ENCODE measurements at places on chromosomes 7 and 10.

GRCh38 chr10:84848967-84849366 lies 520.6 kb downstream of the CCSER2 start:
- DNase-seq, result no peak

- DNase-seq, result no peak
These were observed 72.6 kb upstream of the NFKB2 start for GRCh38 chr10:102322914-102323313.

- no peak for DNase-seq
These were observed 40.9 kb upstream of the FOXK1 start for GRCh38 chr7:4641091-4641666.

DNA sequence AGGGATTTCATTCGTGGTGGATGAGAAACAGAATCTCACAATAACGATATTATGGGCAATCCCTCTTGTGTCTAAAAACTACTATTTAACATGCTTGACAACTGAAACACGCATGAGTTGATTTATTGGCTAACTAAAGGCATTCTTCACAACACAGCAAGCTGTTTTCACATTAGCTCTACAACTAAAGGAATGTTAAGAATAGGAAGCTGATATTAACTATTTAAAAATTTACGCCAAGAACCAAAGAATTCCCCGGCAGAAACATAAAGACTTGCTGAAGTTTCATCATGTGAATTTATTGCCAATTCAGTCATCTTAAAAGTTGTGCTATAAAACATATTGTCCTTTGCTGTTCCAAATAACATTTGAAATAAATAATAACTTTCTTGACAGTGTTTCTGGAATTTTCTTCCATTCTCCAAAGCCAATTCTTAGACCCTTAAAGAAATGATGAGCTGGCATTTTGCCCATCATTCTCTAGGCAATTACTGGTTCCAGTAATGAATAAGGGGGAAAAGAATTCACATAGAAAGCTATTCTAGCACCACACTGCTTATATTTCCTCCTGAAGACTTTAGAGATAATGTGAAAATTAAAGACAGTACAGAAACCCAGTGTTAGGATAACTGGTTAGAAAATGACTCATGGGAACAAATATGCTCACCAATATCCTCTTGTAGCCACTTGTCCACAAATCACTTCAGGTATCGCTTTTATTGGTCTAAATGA lies 233.1 kb downstream of the PARD3 start:
- no peak for DNase-seq

GRCh38 chr7:73885975-73886798 lies 25.2 kb downstream of the TMEM270 start:
- peak; percentile 21 for DNase-seq

- DNase-seq, result no peak
These were observed 43.4 kb upstream of the SRGN start for GRCh38 chr10:69044546-69044945.

DNA sequence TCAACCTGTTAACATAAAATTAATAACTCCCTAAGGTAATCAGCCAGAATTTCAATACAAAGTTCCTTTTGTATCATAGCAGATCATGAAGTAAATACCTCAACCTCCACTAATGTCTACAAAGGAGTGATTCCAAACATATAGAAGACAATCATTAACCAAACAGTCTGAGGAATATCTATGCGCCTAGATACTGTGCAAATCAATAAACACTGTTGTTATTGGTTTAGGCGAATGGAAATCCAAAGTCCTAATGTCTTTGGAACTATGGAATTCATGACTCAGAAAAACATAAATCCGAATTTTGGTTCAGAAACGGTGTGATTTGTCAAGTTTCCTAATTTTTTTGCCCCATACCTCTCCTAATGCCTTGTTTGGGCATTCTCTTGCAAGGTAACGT lies 469.7 kb downstream of the PARD3 start:
- DNase-seq, result no peak

GRCh38 chr10:61063034-61063433 lies 119.0 kb upstream of the RHOBTB1 start:
- DNase-seq, result no peak

GRCh38 chr10:381805-382204 lies 246.6 kb downstream of the ZMYND11 start:
- no peak for DNase-seq

DNA sequence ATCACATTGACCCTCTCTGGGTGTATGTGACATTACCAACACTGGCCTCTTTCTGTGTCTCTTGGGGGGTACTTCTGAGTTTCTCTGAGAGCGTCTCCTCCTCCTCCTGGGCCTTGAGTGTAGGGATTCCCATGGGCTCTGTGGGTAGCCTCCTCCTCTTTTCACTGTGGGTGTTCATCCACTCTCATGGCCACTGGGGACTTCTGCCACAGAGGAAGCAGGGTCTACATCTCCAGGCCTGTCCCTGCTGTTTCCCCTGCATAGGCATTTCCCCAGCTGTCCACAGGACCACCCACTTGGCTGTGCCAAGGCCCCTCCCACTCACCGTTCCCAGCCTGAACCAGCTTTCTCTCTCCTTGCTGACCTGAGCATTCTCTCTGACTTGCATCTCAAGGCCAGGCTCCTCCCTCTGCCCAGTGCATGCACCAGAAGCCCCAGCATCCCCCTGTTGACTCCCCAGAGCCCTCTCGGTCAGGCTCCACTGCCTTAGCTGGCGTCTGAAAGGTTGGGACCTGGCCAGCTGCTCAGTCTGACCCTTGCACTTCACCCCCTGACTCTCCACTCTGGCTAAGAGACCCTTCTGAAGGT lies 487.6 kb downstream of the GLRX3 start:
- DNase-seq, result no peak

DNA sequence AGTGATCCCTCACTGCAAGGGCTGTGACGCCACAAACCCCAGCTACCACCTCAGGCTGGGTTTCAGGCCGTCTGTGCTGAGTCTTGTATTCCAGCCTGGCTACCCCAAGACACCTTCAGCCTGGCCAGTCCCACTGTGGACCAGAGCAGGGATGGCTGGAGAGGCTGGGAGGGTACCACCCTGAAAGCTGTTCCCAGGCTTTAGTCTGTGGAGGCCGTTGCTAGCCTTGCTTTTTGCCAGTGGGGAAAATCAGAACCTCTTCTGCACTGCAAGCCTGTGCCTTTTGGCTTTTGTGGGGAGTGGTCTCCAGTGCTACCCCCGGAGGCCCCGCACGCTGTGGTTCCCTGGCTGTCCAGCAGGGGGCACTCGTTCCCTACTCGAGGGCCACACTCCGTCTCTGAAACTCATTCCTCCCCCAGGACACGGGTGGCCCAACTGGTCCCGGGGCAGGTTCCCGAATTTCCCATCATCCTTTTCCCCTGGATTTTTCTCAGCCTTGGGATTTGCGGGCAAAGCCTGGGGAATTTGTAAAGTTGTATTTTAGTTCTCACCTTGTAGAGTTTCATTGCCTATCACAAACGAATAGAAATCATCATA lies 128.4 kb upstream of the BTBD16 start:
- DNase-seq, result peak; percentile 6

- no peak for DNase-seq
These were observed 66.1 kb downstream of the MCMBP start for GRCh38 chr10:119806334-119807130.

DNA sequence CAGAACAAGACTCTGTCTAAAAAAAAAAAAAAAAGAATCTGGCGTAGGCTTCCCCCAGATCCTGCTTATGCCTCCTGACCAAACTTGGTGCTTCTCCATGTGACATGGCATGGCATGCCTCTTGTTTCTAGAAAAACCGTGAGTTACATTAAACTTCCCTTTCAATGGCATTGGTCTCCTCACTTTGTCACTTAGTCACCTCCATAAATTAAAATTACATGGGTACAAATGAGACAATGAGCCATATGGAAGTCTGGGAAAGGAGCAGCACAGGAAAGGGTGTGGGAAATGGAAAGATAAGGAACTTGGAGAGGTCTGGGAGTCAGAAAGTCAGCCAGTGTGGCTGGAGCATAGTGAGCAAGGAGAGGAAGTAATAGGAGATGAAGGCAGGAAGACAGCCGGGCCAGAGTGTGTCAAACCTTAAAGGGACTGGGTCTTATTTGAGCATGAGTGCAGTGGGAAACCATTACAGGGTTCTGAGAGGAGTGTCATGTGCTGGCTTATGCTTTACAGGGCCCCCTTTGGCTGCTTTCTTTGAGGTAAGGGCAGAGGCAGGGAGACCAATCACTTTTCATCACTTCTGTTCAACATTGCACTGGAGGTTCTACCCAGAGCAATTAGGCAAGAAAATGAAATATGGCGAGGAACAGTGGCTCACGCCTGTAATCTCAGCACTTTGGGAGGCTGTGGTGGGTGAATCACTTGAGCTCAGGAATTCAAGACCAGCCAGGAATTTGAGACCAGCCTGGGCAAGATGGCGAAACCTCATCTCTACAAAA lies 21.3 kb upstream of the ZMIZ2 start:
- no peak for DNase-seq

GRCh38 chr10:121580276-121581116 lies 17.7 kb downstream of the FGFR2 start:
- DNase-seq, result no peak

DNA sequence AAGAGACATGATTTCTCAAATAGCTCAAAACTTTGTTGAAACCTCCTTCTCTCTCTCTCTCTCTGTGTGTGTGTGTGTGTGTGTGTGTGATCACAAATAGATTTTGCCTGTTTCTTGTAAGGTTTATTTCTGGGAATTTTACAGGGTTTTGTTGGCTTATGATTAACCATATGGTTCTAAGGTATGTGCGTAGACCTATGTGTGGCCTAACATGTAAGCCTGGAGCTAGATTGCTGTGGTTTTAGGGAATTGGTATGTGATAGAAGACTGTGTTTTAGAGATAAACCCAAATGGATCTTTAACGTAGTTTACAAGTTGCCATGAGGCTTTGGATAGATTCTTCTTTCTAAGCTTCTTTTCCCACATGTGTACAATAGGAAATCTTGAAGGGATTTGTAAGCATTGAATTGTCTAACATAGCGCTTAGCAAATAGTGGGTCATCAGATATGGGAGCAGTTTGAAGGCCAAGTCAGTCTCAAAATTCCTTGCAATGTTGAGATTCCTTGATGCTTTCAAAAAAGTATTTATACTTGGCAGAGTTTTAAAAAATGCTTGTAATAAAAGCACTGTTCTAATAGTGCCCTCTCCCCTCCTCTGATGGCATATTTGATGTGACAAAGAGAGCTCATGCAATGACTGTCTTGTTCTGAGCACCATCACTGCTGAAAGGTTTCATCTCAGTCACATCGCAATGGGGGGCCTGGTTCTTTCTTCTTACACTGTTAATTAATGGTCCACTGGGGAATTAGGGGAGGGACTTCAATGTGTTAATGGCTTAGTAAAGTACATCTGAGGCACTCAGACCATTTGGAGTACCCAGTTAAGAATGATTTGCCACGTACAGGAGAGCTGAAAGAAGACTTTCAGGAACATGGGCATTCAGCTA lies 118.2 kb downstream of the SNX10 start:
- no peak for DNase-seq

GRCh38 chr10:97475936-97476594 lies 22.2 kb downstream of the MMS19 start:
- peak; percentile 25 for DNase-seq

- DNase-seq, result no peak
These were observed 116.7 kb downstream of the CYP26A1 start for GRCh38 chr10:93190372-93190771.

DNA sequence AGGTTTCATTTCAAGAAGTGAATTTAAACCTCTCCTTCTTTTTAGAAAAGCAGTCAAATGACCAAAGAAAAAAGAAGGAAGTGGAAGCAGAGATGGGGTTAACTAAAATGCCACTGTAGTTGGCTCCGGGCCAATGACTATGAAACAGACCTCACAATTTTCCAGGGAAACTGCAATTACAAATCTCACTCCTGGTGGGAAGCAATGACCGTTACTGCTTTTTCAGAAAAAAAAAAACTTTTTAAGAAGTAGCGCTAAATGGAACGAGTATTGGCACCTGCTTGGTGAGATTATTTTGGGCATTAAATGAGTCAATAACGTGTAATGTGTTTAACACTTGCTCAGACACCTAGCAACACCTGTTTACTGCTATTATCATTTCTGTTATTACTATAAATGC lies 1.2 kb downstream of the SFRP4 start:
- no peak for DNase-seq

DNA sequence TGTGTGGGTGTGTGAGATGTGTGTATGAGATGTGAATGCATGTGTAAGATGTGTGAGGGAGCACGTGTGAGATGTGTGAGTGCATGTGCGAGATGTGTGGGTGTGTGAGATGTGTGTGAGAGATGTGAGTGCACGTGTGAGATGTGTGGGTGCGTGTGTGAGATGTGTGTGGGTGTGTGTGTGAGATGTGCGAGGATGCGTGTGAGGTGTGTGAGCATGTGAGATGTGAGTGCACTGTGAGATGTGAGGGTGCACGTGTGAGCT lies 31.0 kb downstream of the PPIF start:
- DNase-seq, result no peak

- no peak for DNase-seq
These were observed 226.3 kb upstream of the NPVF start for GRCh38 chr7:25454562-25455041.

DNA sequence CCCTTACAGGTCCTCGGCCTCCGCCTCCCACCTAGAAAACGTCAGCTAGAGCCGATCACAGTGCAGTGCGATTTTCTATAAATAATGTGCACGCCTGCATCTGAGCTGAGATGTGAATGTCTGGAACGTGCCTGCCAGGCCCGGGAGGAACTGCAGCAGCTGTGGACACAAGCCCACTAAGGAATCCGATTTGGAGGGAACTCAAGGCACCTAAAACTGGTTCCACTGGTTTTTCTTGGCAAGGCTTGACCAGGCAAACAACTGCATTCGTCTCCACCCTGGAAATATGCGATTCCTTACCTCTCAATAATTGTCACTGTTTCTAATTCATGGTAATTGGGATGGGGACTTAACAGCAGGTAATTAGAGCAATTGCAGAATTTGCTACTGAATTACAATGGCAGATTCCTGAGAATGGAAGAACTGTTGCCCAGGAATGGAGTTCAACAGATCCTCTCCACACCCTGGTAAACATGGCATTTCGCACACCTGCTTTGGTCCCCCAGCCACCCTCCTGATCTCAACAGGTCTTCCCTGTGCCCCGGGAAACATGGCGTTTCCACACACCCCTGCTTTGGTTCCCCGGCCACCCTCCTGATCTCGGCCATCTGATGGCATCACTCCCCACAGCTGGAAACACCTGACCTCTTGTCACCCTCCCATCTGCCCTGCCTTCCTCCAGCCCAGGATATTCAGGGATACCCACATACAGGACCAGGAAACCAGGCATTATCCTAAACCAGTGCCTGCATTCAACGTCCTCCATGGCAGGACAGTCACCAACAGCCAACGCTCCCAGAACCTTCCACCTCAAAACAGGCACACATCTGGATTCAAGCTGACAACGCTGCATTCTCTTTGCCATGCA lies 76.0 kb downstream of the DIP2C start:
- DNase-seq, result no peak

- DNase-seq, result no peak
These were observed 1.4 kb downstream of the WNT16 start for GRCh38 chr7:121330053-121330833.

DNA sequence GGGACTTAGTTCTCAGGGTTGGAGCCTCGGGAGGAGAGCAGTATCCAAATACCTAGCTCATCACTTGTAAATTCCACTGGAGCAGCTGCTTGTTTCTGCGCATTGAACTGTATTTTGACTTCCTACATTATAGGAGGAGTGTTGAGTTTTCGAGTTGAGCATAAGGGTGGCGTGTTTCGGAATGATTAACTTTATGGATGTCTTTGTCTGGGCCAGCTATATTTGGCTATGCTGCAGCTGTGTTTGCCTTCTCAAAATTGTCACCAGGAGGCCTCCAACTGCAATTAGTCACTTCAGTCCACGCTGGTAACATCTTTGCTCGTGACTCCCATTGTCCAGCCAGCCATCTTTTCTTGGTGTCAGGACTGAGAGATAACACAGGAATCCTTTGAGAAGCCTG lies 9.1 kb downstream of the CELF2 start:
- no peak for DNase-seq

GRCh38 chr7:141200191-141201108 lies 126.6 kb downstream of the TMEM178B start:
- no peak for DNase-seq

Measured in caudate nucleus (tissue), 63 donors.